ENCODE measurements at places on chromosomes 6 and 20. TPM values are rescaled to one million over a fixed set of nuclear protein-coding genes. Genes with fewer than 3 reads are reported as not detected.
A peak's percentile ranks its signal among the peaks of the same experiment; 100 is the strongest.

Gene ASIP
- total RNA-seq: not detected

DNA sequence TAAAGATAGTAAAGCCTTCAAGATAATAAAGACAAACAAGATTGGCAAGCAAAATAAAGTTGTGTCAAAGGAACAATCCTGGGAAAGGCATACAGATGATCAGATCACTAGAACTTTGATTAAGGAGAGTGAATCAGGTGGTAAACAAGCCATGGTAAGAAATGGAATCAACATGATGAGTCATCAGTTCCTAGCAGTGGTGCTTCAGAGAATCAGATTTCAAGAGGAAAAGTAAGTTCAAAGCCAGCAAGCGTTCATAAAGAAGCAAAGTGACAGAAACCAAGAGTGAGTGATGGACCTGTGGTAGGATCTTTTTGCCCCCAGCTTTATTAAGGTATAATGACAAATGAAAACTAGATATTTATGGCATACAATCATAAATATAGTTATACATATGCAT lies 340.4 kb downstream of the TPBG start:
- H3K36me3 ChIP-seq: no peaks in the 10 kb centered on the region
- DNase-seq: no peak
- H3K4me3 ChIP-seq: no peak overlapping the region
- no peaks in the 10 kb centered on the region for H3K4me1 ChIP-seq
- H3K27me3 ChIP-seq: peaks cover 12% of the 10 kb centered on the region

DNA sequence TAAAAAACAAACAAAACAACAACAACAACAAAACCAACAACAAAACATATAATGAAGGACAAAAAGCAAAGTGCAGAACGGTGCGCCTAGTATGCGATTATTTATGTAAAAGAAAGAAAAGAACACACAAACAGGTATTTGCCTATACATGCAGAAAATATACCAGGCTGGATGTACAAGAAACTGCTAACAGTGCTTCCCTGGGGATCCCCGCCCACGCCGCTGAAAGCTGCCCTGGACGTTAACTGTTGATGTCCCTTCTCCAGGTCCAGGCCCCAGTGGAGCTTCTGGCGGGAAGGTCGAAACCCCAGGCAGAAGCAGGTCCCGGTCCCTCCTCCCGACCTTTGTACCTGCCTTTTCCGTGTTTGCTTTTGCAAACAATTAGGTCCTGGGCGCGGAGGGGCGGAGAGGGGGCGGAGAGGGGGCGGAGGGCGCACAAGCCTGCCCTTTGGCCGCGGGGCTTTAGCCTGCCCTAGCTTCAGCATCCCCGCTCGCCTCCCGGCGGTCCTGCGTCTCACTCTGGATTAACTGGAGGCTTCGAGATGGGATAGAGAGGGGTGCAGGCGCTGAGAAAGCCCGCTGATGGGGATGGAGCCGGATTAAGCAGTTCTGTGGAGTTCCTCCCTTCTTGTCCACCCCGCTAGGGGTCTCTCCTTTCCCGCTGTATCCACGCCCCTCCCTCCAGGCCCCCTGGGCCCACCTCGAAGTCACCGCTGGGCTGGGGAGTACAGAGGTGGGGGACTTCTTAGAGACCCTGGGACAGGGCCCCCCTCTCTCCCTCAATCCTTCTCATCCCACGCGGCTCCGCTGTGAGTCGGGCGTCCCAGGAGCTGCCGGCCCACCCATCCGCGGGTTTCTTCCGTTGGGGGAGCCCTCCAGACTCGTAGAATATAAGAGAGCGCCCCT lies 8.2 kb upstream of the AHCY start:
- peak; percentile 88 for DNase-seq
- H3K36me3 ChIP-seq: no peaks in the 10 kb centered on the region
- peaks cover 15% of the 10 kb centered on the region for H3K4me1 ChIP-seq
- H3K4me3 ChIP-seq: peak overlapping the region; percentile 61
- no peaks in the 10 kb centered on the region for H3K27me3 ChIP-seq
- H3K27ac ChIP-seq: no peak overlapping the region

DNA sequence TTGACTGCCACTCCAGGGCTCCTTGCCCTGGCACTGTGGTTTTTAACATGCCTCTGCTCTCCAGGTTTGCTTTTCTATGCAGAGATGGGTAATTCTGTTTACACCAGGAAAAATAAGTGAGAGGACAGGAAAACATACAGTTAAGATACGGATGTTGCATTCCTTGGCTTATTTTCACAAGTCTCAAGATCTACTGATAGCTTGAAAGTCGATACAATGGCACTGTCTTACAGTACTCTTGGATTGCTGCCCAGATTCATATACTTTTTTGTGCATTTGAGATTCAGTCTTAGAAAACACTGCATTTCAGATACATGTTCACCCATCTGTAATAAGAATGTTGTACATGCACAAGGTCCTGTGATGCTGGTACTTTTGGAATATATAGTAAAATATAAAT lies 159.6 kb upstream of the FLRT3 start:
- H3K36me3 ChIP-seq: no peaks in the 10 kb centered on the region
- H3K4me3 ChIP-seq: no peak overlapping the region

DNA sequence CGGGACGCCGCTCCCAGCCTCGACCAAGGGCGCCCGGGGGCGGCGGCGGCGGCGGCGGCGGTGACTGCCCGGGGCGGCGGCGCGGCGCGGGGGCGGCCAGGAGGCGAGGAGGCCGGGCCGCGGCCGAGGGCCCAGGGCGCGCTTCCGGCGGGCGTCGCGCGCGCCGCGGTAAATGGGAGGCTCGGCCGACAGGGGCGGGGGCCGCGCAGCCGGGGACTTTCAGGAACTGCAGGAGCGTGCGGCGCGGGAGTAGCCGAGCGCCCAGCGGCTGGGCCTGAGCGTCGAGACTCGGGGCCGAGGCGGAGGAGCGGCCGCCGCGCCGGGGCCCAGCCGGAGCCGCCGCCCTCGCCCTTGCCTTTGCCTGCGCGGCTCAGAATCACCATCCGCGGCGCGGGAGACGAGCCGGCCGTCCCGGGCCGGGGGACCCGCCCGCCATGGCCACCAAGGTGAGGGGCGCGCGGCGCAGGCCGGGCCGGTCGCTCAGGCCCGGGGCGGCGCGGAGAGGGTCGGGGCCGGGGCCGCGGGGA lies at the start of gene SNX9:
SNX9 (plus strand) TSS at position 246 of the 527 bp plus-strand sequence; CDS start at position 435, 189 bp downstream.
- H3K4me1 ChIP-seq: peaks cover 14% of the 10 kb centered on the region
- no peaks in the 10 kb centered on the region for H3K36me3 ChIP-seq
- peak within 1 kb of the TSS; percentile 85 for H3K27ac ChIP-seq
- no peaks in the 10 kb centered on the region for H3K27me3 ChIP-seq
- H3K4me3 ChIP-seq: peak within 1 kb of the TSS; percentile 78
- peak; percentile 97 for DNase-seq

DNA sequence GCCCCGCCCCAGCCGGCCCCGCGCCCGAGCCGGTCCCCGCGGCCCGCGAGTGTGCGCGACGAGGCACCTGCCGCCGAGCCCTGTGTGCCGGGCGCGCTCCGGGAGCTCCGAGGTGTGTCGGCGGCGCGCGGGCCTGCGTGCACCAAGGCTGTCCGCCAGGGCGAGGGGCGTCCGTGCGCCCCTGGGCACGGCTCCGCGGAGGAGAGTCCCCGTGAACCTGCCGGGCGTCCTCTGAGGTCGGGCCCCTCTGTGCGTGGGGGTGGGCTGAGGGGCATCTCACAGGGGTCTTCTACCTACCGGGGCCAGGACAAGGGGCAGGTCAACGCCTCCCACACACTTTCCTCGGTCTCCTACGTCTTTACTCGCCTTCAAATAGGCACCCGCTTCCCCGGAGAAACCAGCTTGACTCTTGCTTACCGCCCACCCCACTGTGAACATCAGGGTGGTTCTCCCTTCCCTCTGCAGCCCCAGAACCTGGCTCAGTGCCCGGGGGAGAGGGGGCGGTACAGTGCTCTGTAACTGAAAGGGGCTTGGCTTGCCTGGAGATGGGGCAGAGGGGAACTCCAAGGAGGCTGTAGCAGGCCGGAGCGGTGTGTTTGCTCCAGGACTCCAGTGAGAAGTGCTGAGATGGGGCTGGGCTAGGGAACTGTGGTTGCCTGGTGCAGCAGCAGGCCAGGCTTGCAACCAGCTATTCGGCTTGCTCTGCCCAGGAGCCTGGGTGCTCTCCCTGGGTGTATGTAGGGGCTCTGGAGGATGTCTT lies at the start of gene SAMD10:
SAMD10 (minus strand) TSS at position 86 of the 760 bp plus-strand sequence. CDS start 175 bp downstream, outside the sequence.
- peaks cover 35% of the 10 kb centered on the region for H3K4me1 ChIP-seq
- DNase-seq: peak; percentile 85
- peaks cover 19% of the 10 kb centered on the region for H3K36me3 ChIP-seq
- no peaks in the 10 kb centered on the region for H3K27me3 ChIP-seq

DNA sequence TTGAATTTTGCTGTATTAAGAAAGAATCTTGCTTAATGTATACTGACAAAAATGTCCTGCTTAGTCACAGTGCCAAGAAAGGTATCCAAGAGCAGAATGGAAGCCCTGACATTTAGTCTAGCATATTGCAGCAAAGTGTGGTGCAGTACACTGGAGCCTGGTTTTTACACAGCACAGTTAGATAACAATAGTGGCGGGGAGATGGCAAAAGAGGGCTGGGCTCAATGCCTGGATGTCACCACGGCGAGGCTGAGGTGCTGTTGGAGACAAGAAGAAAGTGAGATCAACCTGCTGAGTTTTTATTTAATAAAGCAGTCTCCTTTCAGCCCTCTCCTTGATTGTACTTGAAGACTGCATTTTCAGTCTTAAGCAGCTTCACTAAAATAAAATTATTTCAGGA lies 426.0 kb downstream of the LMBRD1 start:
- no peaks in the 10 kb centered on the region for H3K27me3 ChIP-seq
- no peaks in the 10 kb centered on the region for H3K36me3 ChIP-seq
- no peak overlapping the region for H3K4me3 ChIP-seq

DNA sequence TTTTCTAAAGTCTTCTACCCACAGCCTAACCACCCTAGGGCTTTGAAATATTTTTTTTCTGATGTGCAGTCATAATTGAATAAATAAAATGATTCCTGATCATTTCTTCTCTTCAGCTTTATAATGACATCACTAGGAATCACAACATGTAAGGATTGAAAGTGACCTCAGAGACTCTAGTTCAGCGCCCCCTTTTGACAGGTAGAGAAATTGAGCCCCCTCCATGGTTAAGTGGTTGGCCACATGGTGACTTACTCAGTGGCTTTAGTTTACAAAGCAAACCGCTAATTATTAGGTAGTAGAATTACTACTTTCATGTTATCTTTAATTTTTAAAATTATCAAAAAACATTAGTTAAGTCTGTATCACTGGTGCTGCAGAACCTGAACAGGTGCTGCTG lies 13.3 kb upstream of the SLC2A12 start:
- no peak overlapping the region for H3K27ac ChIP-seq
- H3K4me3 ChIP-seq: no peak overlapping the region
- no peaks in the 10 kb centered on the region for H3K27me3 ChIP-seq
- H3K36me3 ChIP-seq: no peaks in the 10 kb centered on the region
- peak; percentile 62 for DNase-seq

Gene SLC12A5
- under 0.01 TPM for total RNA-seq

DNA sequence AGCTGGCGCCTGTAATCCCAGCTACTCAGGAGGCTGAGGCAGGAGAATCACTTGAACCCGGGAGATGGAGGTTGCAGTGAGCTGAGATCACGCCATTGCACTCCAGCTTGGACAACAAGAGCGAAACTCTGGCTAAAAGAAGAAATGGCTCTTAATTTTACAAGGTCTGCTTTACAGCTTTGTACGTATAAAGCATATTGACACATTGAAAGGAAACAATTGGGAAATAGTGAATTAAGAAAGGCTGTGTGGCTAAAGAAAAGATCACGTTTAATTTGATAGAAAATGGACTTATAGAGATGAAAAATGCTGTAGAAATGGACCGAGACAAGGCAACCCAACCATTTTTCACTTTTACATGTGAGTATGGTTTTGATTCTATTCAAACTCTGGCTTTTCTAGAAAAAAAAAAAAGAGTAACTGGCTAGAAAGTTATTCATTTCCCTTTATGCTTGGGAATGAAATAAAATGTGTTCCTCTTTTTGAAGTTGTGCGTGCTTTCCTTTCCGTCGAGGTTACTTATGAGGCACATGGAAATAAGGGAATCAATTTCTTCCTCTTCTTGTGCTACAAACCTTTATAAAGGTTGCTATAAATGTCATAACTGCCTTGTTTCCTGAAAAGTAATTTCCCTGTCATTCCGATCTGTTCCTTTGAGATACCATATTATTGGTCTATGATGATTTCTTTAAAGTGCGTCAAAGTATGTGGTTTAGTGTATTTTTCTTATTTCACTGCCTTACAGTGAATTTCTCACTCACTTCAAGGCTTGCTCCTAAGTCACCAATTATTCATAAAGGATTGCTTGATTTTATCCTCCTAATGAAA lies 29.4 kb downstream of the PFDN4 start:
- H3K27ac ChIP-seq: no peak overlapping the region
- no peaks in the 10 kb centered on the region for H3K36me3 ChIP-seq
- no peak overlapping the region for H3K4me3 ChIP-seq
- no peak for DNase-seq
- H3K27me3 ChIP-seq: no peaks in the 10 kb centered on the region

DNA sequence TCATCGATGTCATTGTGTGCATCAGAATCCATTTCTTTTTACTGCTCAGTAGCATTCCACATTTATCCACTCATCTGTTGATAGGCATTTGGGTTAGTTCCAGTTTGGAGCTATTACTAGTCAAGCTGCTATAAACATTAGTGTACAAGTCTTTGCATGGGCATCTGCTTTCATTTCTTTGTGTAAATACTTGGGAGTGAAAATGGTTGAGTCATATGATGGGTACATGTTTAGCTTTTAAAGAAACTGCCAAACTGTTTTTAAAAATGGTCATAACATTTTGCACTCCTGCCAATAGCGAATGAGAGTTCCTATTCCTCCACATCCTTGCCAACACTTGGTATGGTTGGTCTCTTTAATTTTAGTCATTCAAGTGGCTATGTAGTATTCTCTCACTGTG lies 21.2 kb upstream of the SLC22A2 start:
- DNase-seq: no peak
- no peak overlapping the region for H3K4me3 ChIP-seq
- no peaks in the 10 kb centered on the region for H3K4me1 ChIP-seq

DNA sequence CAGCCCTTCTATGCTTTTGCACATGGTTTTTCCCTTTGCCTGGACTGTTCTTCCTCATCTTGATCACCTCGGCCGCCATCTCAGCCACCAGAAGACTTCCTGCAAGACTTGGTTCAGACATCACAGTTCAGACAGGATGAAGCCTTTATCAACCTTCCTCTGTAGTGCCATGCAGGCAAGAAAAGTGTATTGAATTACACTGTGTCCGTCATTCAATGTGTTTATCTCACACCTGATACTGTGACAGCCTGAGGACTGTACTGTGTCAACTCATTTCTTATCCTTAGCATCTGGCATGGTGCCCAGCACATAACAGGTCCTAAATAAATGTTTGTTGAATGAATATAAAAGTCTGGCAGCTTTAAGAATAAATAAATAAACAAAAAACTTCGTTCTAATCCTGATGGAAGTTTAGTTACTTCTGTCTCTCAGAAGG lies 133.3 kb upstream of the MAN1A1 start:
- no peaks in the 10 kb centered on the region for H3K27me3 ChIP-seq
- no peak overlapping the region for H3K4me3 ChIP-seq
- peaks cover 21% of the 10 kb centered on the region for H3K4me1 ChIP-seq
- H3K27ac ChIP-seq: no peak overlapping the region
- DNase-seq: no peak

DNA sequence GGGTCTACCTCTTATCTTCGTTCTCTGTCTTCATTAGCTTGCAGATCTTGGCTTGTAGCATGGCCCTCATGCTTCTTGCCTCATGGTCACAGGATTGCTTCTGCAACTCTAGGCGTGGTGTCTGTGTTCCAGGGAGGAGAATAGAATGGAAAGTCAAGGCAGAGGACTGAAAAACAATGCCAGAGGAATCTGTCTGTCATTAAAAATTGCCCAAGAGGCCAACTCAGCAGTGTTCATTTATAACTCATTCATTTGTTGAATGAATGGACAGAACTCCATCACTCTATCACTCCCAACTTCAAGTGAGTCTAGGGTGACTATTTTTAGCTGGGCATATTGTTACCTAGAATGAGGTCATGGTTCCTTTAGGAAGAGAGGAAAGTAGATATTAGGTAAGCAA lies 179.6 kb downstream of the UST start:
- DNase-seq: no peak
- no peak overlapping the region for H3K4me3 ChIP-seq
- H3K27ac ChIP-seq: no peak overlapping the region
- no peaks in the 10 kb centered on the region for H3K36me3 ChIP-seq
- no peaks in the 10 kb centered on the region for H3K4me1 ChIP-seq
